ENCODE measurements at places on chromosomes 5 and 9.

DNA sequence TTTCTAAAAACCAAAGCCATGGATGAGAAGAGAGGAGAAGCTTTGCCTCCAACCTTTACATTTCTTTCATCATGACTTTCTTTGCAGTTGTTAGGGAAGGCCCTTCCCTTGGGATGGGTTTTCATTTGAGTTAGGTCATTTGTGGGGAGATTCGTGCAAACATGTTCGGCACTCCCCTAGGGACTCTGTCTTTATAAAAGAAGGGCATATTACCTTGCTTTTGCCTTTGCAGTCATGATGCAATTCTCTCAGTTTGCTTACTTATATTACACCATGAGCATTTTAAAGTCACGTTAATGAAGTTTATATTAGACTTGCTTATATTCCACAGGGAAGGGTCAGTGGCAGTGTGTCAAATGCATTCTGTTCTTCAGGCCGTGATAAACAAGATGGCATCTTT lies 289.3 kb upstream of the WWC1 start:
- DNase-seq: peak; percentile 17

DNA sequence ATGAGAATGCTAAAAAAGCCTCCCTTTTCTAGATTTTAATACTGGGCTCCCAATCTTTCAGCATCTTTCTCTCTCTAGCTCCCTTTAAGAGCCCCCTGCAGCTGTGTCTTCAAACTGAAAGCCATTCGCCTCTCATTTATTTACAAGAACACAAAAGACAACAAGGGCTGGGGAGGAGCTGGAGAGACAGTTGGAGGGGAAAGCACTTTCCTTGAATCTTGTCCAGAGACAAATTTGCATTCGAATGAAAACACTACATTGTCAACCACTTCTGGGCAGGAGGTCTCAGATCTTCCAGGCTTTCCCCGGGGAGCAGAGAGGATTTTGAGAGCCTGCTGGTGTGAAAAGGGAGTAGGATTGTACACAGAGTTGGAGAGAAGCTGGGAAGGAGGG lies 518.3 kb downstream of the CTNND2 start:
- DNase-seq: peak; percentile 18

DNA sequence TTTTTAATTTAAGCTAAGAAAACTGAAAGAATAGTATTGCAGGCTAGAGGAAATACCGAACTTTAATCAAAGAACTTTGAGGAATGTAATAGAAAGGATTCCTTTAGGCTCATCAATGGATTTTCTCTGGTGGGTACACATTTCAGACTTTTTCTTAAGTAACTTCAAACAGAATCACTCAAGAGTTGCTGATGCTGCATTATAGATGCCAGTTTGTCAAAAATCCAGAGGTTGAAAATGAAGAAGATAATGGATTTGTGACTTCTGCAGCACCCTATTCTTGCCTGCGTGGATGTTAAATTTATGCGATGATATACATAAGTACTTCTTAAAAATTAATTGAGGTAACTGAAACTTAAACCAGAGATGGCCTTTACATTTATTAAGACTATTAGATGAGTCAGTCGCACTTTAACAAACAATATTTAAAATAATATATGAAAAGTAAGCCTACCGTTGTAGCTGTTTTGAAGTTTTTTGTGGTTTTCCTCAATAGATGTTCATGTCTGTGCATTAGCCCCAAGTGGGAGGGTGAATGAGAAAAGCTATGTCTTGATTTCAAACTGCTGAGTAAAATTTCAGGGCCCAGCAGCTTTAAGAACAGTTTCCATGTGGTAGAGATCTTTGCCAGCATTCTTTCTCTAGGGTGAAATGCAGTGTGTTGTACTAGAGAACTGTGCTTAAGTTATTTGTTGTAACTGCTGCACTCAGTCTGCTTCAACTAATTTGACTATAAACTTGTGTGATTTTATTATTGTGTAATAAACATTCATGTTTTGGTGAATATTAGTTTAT lies at the start of gene OGN:
Gene OGN, minus strand, starts transcription at position 537 of the 795 bp plus-strand sequence. CDS start 1,171 bp downstream, outside the sequence.
- DNase-seq: no peak

DNA sequence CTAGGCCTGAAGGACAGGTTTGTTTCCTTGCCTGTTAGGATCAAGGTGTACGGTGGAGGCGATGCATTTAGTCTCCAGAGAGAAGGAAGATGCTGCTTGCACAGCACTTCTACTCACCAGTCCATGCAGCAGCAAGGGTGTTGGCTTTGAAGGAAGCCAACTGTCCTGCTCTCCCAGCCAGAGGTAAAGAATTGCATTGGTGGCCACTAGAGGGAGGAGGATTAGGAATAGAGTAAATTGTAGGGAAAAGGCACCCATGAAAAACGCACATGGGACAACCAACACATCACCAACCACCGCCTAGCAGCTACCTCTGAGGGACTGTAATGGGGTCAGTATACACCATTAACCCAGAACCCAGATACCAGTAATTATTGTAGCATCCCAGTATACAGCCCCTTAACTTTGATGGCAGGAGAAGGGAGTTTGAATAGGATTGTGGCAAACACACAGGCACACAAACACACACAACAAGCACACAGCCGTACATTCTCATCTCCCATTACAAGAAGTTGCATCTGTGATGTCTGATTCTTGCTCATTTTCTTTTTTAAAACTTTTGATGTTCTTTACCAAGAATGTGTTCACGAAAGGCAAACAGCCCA lies 267.7 kb downstream of the ADAMTS6 start:
- peak; percentile 3 for DNase-seq

DNA sequence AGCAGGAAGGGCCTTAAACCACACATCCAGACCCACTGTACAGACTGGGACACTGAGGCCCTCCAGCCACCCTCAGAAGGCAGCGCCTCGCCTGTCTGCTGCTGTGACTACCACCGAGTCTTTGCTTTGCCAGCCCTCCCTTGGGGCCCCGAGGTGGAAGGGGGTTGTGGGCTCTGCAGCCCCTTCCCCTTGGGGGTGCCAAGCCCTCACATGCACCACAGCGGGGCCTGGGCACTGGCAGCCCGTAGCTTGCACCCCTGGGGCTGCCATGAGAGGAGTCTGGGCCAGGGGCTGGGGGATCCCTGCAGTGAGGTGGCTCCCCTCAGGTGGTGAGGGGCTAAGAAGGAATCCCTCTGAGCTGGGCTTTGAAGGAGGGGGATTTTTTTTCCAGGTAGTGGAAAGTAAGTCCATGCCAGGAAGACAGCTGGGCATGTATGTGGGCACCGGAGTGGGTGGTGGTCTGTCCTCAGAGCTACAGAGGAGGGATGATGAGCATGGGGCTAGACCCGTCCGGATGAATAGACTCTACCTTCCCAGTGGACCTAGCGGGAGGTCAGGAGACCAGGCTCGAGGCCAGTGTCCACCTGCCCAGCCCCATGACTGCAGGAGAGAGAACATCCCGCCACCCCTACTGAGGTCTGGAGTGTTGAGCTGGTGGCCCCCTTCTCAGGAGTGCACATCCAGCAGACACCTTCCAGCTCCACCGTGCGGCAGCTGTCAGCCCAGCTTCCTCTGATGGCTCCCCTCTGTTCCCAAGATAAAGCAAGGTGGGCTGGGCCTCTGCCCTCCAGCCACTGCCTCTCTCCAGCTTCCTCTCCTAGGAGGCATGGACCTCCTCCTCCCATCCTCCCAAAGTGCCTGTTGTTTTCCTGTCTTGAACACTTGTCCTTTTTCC lies 15.9 kb downstream of the FLT4 start:
- no peak for DNase-seq

DNA sequence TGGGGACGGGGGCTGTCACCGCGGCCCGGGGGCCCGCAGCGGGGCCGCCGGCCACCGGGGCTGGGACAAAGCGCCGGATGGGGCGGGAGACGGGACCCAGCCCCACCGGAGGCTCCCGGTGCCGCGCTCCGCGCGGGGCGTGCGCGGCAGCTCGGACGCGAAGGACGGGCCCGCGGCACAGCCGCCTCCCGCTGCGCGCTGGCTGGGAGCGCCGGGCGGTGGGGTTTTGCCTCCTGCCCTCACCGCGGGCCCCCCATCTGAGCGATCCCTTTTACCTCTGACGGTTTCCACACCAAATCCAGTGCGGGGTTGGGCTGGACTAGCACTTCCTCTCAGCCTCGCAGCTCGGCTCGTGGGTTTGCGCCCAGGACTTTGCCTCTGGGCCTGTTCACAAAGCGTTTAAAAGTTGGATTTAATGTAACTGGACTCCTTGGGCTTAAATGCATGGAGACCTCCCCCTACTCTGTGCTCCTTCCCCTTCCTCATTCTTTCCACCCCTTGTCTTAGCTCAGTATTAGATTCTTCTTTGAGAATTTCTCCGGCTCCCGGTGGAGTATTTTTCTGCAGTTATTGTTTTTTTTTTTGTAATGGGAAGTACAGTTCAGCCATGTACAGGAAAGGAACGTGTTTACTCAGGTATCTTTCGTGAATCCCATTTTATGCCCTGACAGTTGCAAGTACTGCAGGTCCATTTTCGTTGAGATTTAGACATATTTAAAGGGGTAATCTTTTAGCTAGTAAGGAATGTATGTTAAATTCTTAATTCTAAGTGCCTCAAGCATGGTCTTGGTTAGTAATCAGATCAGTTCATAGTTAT lies 691 bp downstream of the FCHO2 start:
- DNase-seq: peak; percentile 39

- no peak for DNase-seq
These were observed 122.2 kb downstream of the SLIT3 start for GRCh38 chr5:169178754-169179153.

GRCh38 chr5:113612060-113612496 lies 98.6 kb downstream of the YTHDC2 start:
- DNase-seq: peak; percentile 8

DNA sequence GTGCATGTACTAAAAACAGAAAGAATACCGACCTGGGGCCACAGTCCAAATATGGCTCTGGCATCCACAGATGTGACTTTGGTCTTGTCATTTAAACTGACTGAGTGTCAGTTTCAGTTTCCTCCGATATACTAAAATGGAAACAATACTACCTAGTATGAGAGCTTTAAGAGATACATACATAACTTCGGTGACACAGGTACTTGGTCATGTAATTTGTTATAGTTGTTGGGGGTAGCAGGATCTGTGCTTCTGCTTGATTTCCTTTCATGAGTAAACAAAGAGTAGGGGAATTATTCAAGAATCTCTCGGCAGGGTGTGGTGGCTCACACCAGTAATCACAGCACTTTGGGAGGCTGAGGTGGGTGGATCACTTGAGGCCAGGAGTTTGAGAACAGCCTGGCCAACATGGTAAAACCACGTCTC lies 32.1 kb downstream of the MTMR12 start:
- DNase-seq: no peak

All from NCI-H2081 (cell line).